MG63 (cell line): ENCODE measurements at places on chromosomes 6 and 20. TPM values are rescaled to one million over a fixed set of nuclear protein-coding genes. Genes with fewer than 3 reads are reported as not detected.
A peak's percentile ranks its signal among the peaks of the same experiment; 100 is the strongest.

DNA sequence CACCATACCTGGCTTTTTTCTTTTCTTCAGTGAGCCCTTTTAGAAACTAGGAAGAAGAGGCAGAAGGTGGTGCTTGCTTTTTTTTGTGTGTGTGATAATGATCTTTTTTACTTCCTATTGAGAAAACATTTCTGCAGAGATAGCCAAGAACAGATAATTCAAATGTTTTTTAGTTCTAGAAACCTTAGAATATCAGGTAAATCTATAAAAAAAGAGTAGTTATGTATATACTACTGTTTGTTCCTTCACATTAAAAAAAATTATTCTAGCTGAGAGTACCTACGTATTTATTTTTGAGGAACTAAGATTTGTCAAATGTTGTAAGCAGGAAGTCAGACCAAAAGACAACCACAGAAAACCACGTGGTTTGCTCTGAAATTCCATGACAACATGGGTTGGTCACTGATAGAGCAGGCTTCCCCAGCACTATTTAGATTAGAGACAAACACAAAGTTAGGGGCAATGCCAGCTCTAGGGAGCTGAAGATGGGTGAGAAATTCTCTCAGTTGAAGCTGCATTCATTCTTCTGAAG is 12.8 kb downstream of the STK4 start:
- no peak for DNase-seq

CDH4 gene
- not detected in 2 replicates for total RNA-seq

GRCh38 chr20:745683-746301 is 22.5 kb downstream of the SLC52A3 start:
- DNase-seq, result no peak

DNA sequence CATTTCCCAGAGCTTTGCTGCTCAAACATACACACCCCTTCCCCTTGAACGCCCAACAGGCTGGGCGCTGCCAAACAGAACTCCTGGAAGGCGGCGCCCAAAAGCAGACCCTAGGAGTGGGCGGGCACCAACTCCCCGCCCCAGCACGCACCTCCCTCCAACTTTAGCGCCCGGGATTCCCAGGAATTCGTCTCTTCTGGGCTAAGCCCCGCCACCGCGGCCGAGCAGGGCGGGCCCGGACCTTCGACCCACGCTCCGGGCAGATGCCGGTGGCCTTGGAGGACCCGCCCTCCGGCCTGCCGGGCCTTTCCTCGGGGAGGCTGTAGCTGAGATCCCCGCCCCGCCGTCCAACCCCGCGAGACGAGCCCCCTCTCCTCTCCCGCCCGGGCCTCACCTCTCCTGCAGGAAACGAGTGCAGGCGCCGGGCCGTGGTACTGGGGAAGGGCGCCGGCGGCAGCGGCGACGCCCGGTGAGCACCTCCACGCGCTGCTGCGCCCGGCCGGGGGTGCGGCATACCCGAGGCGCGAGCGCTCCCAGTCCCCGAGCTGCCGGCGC is 659 bp downstream of the MCUR1 start:
- peak; percentile 89 for DNase-seq

GRCh38 chr20:32189691-32190615 is 17.6 kb downstream of the PLAGL2 start:
- DNase-seq, result no peak

- no peak for DNase-seq
Measured at GRCh38 chr6:163398815-163399214, 15.7 kb upstream of the QKI start.

- peak; percentile 47 for DNase-seq
Measured at GRCh38 chr6:159645640-159646039, 47.4 kb downstream of the SOD2 start.

DNA sequence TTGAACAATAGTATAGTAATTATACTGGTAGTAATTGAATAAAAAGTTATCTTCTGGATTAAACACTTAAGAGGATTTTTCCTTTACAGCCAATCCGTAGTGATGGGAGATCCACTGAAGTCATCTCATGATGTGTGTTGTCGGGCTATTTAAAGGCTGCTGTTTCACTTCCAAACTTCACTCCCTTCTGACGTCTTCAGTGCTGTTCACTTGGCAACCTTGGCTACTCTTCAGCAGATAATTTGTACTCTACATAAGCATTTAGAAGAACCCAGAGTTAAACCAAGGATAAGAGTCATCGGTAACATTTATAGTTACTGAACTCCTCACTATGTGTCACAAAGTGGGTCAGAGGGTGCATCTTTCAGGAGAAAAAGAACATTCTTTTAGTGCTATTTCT is 179.1 kb upstream of the EYA4 start:
- peak; percentile 52 for DNase-seq

HFE gene
- total RNA-seq, result 7.7 and 9.1 TPM in 2 replicates

- peak; percentile 96 for DNase-seq
Measured at GRCh38 chr6:31958741-31959739, at the start of the genes NELFE and SKIC2. Gene NELFE, minus strand, starts transcription at chr6:31958971. Its CDS starts 525 bp downstream, at chr6:31958446. Gene SKIC2, plus strand, starts transcription at chr6:31959175. Its CDS starts 18 bp downstream, at chr6:31959193.

COL12A1 gene
- 37.5 and 50.4 TPM in 2 replicates for total RNA-seq

DNA sequence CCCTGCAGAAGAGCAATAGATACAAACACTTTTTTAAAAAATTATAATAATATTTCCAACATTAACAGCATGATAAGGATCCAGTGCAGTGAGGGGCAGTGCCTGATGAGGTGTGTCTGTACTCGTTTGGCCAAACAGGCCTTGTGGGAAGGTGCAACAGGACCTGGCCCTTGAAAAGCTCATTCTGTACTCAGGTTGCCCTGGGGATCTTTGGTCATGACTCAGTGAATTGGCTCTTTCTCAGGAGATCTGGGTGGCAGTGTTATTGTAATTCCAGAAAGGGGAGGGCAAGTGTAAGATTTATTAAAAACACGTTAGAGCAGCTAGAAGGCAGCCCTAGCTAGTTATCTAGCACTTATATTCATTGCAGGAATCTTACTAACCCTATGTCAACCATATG is 2.9 kb upstream of the SPINT3 start:
- DNase-seq, result no peak

HUS1B gene
- total RNA-seq, result 0.22 TPM in 1 of 2 replicates, not detected in the other

GRCh38 chr6:4908062-4908461 is 95.8 kb downstream of the RPP40 start:
- DNase-seq, result no peak

C6orf132 gene
- total RNA-seq, result 0.07 and 0.17 TPM in 2 replicates

COL9A3 gene
- 2.8 TPM in 1 of 2 replicates, not detected in the other for total RNA-seq

- no peak for DNase-seq
Measured at GRCh38 chr20:57688864-57689263, 21.0 kb downstream of the PMEPA1 start.

DNA sequence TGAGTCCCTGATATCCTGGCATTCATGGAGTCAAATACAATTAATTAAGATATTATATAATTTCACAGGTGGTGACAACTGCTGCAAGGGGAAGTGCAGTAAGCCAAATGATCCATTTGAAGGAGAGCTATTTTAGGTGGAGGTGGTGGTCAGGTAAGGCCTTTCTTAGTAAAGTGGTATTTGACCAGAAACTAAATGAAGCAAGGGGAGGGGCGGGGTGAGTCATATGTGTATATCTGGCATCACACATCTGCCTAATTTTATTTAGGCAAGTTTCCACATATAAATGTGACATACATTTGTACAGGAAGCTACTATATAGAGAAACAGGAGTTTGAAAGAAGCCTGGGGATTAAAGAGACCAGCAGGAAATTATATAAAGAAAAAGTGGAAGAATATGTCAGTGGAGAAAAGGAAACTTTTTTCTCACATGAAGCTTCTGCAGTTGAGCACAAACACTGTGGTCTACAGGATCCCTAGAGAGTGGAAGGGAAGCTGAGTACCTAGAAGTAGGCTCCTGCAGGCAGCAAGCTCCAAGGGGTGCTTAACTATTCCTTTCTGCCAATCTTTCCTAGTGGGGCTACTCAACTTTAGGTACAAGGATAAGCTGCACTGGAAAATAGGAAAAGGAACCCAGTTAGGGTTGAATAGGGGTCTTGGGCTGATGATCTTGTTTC is 99.6 kb downstream of the OGFRL1 start:
- DNase-seq, result peak; percentile 27

EEF1A1 gene
- total RNA-seq, result 14,402 and 16,931 TPM in 2 replicates

- no peak for DNase-seq
Measured at GRCh38 chr6:94052749-94053148, 633.4 kb upstream of the EPHA7 start.

FBXL4 gene
- 6.1 and 8.6 TPM in 2 replicates for total RNA-seq

DNA sequence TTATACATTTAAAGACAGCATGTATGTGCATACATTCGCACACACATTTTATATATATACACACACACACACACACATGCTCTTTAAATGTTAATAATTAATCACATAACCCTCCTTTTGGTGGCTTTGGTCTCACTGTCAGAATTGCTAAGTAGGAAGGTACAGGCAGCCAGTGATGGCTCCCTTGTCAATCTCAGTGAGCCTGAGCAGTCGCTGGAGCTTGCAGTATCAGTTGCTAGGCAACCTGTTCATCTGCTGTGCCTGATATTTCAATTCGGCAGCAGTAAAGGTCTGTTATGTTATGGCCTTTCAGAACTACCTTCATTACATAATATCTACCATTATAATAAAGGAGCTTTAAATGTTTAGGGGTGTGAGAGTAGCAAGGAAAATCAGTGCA is 374.3 kb downstream of the LMBRD1 start:
- DNase-seq, result no peak

DNA sequence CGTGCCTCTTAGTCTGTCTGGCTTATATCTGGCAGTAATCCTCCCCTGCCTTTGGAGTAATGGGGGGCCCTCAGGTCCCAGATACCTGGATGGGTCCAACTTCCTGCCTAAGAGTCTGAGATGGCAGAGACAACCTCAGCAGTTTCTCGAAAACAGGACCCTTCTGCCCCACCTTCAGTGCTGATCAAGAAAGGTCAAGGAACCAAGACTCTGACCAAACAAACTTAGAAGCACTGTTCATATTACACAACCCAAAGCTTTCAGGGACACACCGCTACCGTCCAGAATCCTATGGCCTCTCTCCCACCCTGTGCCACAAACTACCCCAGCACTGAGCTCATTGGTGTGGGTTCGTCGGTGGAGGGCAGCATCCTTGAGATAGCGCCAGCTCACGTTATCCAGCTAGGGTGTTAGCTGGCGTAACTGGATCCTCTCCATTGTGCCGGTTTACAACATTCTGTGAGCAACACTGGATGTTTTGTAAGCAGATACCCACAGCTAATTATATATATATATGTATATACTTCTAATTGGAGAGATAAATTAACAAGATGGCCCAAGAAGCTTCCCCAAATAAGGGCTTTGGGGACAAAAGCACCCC is 7.6 kb upstream of the TMC2 start:
- DNase-seq, result no peak

GRCh38 chr6:36593569-36594028 is 563 bp upstream of the SRSF3 start:
- peak; percentile 69 for DNase-seq

CTSZ gene
- 445 and 487 TPM in 2 replicates for total RNA-seq

DNA sequence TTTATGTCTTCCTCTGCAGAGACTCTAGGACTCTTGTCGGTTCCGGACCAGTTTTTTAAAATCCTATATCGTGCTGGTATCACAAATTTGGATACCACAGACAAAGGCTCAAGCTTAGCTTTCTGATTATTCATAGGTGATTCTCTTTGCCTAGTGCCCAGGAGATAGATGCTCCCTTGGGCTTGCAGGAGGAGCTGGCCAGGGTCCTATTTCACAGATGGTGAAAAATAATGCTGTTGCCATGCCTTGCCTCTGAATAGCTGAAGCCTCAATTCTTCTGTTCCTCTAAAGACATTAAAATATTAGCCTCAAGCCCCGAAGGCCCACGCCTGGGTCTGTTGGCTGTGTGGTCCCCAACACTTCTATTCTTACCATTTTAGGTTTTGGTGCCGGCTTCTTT is 123.9 kb upstream of the BACH2 start:
- no peak for DNase-seq

DNA sequence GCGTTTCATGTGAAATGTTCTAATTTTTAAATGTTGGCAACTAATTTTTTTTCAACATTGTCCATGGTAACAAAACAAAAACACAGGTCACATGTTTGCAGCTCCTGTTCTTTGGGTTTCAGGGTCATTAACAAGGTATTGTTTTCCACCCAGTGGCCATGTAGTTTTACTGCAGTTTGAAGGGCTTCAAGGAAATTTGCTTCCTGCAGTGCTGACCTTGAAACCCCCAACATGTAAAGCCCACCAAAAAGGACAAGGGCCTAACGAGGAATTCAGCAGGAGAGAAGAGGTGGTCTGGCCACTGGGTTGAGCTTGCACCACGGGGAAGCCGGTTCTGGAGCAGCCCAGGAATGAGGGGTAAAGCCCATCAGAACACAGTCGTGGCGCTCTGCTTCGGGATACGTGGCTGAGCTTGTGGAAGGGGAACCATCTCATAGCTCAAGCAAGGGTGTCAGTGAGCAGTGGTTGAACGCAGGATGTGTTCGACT is 13.9 kb upstream of the KLHL31 start:
- DNase-seq, result no peak

SLC35D3 gene
- not detected in 2 replicates for total RNA-seq

CASS4 gene
- 0.07 and 0.25 TPM in 2 replicates for total RNA-seq

DNA sequence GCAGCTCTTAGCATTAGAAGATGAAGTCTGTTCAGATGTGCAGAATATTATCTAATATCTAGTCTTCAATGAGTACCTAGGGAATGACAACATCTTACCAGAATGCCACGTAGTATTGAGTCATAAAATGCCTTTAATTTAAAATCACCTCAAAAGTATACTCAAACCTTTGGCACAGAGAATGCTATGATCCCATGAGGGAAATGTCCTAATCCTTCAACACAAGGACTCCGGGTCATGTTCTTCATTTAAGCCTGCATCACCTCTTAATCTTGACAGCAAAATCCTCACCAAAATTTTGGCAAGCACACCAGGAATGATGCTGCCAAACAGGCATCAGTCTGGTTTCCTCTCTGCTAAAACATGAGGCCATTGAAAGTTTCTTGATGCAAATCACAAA is 23.6 kb upstream of the MARCKS start:
- peak; percentile 57 for DNase-seq

DNA sequence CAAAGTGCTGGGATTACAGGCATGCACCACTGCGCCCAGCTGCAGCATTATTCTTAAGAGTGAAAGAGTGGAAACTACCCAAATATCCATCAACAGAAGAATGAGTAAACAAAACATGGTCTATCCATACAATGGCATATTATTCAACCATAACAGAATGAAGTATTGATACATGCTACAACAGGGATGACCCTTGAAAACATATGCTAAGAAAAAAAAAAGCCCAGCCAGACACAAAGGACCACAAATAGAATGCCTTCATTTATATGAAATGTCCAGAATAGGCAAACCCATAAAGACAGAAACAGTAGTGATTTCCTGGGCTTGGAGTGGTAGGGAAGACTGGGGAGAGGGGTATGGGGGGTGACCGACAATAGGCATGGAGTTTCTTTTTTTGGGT is 7.1 kb downstream of the TUBB2B start:
- DNase-seq, result no peak

DNA sequence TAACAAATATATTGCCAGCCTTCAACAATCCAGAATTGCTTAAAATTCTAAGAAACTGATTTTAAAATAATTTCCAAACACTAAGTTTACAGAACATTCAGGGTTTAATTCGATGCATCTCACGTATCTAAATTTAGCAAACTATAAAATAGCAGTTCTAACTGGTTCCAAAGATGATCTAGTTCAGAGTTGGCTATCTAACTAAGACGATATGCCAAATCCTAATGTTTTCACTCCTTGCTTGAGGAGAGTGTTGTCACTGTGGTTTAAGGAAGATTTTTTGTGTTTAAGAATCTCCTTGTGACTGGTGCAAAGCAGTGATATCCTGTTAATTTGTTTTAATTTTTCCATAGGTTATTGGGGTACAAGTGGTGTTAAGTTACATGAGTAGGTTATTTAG is 311.5 kb upstream of the ID4 start:
- DNase-seq, result no peak
